ENCODE measurements at places on chromosomes 7 and 10.

DNA sequence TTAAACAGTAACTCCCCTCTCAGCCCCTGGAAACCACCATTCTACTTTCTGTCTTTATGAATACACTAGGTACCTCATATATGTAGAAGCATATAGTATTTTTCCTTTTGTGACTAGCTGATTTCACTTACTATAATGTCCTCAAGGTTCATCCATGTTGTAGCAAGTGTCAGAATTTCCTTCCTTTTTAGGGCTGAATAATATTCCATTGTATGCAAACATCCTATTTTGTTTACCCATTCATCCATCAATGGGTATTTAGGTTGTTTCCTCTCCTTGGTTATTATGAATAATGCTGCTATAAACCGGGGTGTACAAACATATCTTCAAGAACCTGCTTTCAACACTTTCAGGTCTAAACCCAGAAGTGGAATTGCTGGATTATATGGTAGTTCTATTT, 125.3 kb downstream of the SGMS1 start:
- no peak for DNase-seq

DNA sequence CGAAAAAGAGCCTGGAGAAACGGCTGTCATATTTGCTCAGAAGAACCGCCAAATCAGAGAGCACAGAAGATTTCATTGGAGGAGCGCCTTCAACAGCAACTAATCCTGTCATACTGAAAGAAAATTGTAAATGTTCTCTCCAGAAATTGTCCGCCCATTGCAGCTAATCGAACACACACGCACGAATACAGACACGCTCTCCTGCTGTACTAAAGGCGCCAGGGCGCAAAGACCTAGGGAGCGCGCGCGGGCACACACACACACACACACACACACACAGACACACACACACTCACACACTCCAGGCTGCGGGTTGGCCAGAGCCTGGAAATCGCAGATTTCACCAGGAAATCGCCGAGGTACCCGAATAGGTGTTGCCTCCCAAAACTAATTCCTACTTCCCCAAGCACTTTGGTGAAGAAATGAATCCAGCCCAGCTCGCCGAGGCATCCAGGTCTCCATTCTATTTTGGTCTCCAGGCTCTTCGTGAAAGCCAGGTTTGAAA, at the start of gene CHRM2:
TSS of gene CHRM2 (plus strand) at position 157 of the 505 bp plus-strand sequence. CDS start 146,214 bp downstream, outside the sequence.
- no peak for DNase-seq

DNA sequence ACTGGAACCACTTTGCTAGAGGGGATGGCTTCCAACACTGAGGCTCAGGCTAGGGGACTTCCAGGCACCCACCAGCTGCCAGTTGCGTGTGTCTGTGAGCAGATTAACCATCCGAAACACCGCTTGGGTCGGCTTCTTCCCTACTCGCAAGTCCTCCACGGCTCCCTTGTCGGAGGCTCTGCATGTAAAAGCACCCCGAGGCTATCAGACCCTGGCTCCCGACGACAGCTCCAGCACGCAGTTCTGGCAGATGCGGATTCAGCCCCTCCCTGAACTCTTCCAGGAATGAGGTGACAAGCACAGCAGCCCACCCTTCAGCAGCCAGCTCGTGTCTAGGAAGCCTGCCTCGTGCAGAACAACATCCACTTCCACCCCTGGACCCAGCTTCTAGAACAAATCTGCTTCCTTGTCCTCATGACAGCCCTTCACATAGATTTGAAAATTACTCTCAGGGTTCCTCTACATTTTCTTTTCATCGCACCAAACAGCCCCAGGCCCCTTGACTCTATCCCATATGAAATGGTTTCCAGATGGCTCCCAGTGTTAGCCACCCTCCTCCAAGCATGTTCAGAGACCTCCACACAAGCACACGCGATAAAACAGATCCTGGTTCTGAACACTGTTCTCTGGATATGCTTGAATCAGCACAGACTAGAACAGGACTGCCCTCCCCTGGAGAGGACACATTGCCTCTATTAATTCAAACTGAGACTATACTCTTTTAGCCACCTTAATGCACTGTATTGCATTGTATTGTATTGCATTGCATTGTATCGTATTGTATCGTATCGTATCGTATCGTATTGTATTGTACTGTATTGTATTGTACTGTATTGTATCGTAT, 44.6 kb downstream of the SLIT1 start:
- no peak for DNase-seq

- DNase-seq: no peak
Observed at GRCh38 chr7:158076215-158076614, 511.4 kb downstream of the PTPRN2 start.

GRCh38 chr10:106900016-106900652, 264.4 kb downstream of the SORCS1 start:
- DNase-seq: no peak

- DNase-seq: no peak
Observed at GRCh38 chr10:52662256-52662655, 110.3 kb downstream of the MBL2 start.

- DNase-seq: no peak
Observed at GRCh38 chr7:146772601-146773000, 656.0 kb downstream of the CNTNAP2 start.

- DNase-seq: no peak
Observed at GRCh38 chr10:112735041-112735695, 214.9 kb upstream of the TCF7L2 start.

DNA sequence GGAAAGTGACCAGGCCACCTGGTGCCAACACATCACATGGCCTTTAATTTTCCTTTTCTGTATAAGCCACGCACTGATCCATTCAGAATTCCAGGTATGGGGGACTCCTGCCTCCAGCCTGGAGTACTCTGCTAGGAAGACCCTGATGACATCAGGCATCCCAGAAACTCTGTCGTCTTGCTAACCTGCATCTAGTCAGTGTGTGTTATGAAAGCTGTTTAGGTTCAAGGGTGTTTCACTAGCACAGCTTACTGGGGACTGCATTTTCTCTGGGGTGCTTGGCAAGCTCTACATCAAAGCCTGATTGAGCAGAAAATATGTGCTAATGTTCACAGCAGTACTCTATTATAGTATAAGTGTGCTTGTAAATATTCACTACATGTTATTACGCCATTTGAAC, 100.6 kb upstream of the MGMT start:
- no peak for DNase-seq

DNA sequence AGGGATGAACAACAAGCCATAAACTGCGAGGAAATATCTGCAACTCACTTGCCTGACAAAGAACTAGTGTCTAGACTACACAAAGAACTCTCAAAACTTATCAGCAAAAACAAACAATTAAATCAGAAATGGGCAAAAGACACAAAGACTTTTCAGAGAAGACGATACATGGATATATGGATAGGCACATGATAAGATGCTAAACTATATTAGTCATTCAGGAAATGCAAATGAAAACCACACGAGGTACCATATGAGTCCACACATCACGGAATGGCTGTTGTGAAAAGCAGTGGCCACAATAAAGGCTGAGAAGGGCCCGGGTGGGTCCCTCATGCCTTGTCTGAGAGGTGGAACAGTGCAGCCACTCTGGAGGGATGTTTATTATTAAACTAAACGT, 267.8 kb downstream of the WDR37 start:
- no peak for DNase-seq

DNA sequence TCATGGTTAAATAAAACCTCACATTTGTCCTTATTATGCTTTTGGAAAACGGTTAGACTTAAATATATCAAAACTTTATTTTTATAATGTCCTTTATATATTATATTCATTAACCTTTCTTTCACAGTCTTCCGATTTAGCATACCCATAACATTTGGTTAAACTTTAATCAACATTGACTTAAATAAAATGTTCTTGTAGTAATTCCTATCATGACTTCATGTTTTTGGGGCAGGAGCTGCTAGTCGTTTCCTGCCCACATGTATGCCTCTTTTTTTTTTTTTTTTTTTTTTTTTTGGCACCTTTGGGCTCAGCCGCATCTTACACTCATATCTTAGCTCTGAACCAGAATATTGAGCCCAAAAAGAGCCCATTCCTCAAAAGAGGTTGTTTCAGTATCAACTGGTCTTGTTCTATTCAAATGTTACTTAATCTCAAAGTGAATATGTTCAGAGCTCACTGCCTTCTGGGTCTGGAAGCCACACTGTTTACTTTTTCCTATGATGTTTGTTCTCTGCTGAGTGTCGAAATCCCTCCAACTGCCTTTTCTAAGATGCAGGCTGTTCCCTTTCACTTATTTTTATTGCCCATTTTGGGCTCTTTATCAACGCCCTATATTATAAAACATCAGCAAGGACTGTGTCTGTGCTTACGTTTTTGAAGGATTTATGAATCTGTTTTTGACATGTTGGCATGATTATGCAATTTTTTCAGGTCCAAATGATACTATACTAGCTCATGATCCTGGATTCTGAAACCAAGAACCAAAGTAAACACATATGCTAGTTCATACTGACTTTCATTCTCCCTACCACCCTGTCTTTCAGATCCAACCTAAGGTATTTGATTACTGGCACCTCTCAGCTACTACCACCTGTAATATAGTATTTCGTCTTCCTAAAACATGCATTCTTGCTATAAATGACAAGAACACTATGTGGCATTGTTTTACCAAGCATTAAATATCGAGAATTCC, 914.4 kb downstream of the PCDH15 start:
- DNase-seq: no peak

GRCh38 chr7:68476966-68477365, 1121.3 kb upstream of the AUTS2 start:
- DNase-seq: no peak

Data from CD4-positive, alpha-beta T cell treated with Interleukin-17A for 4 hours (primary cell).